Vagina (tissue), 2 donors: ENCODE measurements at places on chromosomes 4 and X.

DNA sequence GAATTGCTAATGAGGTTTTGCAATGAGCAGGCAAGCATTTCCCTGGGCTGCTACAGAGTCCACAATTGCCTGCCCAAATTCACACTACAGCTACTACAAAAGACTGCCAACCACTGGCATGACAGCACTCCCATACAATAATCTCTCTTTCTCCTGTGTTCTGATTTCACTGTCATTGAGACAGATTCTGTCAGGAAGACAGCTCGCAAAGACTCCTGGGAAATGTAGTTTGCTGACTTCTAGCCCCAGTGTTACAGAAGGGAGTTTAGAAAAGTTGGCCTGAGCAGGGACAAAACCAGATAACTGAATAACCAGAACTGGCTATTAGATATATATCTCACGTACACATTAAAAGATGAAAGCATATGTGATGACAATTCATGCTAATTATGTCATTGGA, 1231.3 kb upstream of the PRKX start:
- no peak for DNase-seq

DNA sequence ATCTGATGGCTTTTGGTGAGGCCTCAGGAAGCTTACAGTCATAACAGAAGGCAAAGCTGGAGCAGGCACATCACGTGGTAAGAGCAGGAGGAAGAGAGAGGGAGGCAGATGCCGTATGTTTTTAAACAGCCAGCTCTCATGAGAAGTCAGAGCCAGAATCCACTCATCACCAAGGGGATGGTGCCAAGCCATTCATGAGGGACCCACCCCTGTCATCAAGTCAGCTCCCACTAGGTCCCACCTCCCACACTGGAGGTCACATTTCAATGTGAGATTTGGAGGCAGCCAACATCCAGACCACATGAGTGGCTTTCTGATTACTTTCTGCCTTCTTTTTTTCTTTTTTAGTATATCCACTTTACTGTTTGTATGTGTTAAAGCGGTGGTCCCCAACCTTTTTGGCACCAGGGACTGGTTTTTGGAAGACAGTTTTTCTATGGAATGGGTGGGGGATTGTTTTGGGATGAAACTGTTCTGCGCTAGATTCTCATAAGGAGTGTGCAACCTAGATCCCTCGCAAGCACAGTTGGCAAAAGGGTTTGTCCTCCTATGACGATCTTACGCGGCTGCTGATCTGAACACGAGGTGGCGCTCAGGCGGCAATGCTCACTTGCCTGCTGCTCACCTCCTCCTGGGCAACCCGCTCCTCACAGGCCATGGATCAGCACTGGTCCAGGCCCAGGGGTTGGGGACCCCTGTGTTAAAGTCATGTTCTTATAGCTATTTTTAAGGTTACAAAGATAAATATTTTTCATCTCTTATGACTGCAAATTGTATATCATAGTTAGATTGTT, 61.7 kb downstream of the SLIT2 start:
- DNase-seq, result no peak

DNA sequence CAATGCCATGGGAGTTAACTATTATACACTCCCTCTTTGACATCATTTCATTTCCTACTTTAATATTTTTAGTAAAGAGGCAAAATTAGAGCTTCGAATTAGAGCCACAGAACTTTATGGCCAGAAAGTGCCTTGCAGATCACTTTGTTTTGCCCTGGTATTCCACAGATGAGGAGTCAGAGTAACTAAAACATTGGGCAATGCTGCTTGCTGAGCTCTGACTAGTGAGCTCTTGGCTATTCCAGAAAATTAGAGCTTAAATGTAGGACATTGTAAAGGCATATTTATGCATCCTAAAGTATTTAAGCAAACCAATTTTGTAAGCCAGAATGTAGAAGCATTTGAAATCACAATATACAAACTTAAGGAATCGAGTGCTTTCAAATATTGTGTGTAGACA, 6.3 kb upstream of the ZNF827 start:
- no peak for DNase-seq

- no peak for DNase-seq
Observed at GRCh38 chr4:142818031-142818430, 28.1 kb downstream of the INPP4B start.
